ENCODE measurements at places on chromosomes 7 and 10. TPM values are rescaled to one million over a fixed set of nuclear protein-coding genes. Genes with fewer than 3 reads are reported as not detected.

The FBXO24 gene
- 0.88 TPM for total RNA-seq

The RHOBTB1 gene
- 1.9 TPM for total RNA-seq

The ACHE gene
- total RNA-seq: 0.18 TPM

DNA sequence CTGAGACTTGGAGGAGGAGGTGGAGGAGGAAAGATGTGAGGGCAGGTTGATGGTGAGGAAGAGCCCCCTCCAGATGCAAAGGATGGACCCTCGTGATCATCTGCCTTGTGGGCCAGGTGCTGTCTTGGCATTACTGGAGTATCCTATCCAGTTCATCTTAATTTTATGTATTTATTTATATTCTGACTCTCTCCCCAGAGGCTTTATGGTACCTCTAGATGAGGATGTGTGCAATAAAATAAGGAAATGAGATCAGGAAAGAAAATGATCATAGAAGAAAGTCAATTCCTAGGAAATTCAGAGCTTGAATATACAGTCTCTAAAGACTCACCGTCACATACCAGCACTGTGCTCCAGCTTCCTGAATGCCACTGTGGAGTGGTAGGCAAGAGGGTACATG, 94.1 kb downstream of the LRRC18 start:
- no peak for DNase-seq

GRCh38 chr10:60271319-60272040, 118.2 kb downstream of the ANK3 start:
- DNase-seq: no peak

- DNase-seq: no peak
Observed at GRCh38 chr7:17385612-17386011, 87.2 kb downstream of the AHR start.

GRCh38 chr10:119412244-119413092, 130.1 kb downstream of the RGS10 start:
- no peak for DNase-seq

- no peak for DNase-seq
Observed at GRCh38 chr7:102424787-102425218, 8.6 kb upstream of the ORAI2 start.

DNA sequence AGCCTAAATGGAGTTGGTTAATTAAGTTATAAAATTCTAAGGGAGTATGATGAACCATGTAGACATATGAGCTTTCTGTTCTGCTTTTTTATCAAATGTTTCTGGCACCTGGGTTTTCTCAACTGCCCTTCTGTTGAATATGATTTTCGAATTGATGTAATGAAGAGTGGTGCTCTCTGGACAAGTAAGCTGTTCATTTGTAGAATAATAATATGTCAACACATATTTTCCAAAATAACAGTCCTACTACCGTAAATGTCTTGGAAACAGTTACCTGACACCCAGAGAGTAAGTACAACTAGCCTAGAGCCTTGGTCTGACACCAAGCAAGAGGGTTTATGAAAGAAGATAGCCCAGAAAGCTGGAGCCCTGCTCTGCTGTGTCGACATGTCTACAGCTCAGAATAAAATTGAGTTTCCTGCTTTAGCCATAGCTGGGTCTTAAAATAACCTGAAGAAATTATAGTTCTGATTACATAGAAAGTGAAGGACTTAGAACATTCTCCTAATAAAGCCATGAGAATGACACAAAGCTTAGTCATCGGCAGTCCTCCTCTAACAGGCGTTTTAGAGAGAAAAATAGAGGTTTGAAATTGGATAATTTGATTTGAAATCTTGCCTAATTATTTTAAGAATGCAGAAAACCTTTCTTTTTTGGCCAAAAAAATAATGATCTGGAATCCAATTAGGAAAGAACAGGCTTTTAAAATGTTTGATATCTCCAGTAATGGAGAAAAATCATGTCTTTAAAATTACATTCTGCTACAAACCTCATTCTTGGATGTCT, 25.1 kb downstream of the HDAC9 start:
- no peak for DNase-seq

DNA sequence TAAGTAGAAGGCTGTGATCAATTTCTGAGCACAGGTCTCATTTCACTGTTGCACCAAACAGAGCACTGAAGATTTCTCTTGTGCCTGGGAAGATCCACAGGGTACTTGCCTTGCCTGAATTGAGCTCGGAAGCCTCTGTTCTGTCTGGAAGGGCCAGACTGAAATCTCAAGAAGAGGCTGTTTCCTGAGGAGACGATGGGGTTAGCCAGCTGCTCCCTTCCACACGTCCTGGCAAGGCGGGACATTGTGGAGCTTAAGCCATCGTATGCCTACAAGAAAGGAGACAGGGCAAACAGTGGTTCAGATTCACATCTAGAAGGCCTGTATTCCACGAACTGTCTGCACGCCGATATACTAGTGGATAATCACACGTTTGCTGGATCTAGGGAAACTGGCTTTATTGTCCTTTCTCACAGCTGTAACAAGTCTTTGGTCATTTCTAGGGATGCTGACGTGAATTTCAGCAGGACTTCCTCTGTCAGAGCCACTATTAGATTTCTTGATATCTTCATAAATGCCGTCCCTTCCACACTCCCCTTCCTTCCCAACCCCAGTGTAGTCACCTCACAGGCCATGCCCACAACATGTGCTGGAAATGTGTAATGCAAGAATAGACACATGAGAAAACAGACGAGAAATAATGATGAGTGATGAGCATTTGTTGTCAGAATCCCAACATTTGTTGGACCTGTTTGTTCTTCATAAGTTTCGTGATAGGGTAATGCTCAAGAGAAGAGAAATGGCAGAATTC, 137.2 kb upstream of the RSU1 start:
- DNase-seq: no peak

DNA sequence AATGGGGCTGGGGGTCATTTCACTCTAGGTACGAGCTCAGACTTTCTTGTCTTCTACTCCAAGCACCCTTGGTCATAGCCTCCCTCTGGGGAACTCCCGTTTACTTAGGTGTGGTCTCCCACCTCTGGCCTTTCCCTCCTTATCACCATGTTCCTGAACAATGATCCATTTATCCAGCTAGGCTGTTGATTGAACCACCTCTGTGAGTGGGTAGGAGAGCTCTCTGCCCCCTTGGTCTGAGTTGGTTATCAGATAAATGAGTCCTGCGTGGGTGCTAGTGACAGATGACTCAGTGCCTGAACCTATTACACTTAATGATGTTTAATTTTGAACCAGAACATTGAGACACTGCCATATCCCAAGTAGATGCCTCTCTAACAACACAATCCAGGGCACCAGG, 9.4 kb downstream of the BLNK start:
- DNase-seq: no peak

- DNase-seq: peak; percentile 20
Observed at GRCh38 chr10:8095959-8096358, 41.5 kb downstream of the GATA3 start.

GRCh38 chr10:117374506-117375359, 507 bp downstream of the PDZD8 start:
- DNase-seq: peak; percentile 41

GRCh38 chr10:130989670-130990232, 321.8 kb downstream of the TCERG1L start:
- DNase-seq: no peak
